ENCODE measurements at places on chromosomes 4 and X.

GRCh38 chr4:53937918-53938317 is 126.5 kb downstream of the CHIC2 start:
- no peak for DNase-seq

DNA sequence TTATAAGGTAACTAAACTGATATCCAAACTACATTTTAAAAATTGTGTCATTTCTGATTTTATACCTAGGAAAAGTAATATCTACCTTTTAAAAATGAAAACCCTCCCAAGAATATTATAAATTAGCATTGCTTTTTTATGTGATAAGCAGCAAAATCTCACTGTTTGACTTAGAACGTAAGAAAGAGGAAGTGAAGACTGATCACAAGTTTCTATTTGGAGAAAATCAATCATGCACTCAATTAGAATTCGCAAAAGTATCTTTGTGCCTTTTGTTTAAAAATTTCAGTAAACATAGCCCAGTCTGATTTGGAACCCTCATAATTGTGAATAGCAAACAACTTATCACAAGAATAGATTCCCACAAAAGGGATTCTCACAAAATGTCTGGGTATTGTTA is 142.7 kb downstream of the TENM3 start:
- DNase-seq: no peak

GRCh38 chrX:104566681-104567501 is 892 bp downstream of the IL1RAPL2 start:
- no peak for DNase-seq

DNA sequence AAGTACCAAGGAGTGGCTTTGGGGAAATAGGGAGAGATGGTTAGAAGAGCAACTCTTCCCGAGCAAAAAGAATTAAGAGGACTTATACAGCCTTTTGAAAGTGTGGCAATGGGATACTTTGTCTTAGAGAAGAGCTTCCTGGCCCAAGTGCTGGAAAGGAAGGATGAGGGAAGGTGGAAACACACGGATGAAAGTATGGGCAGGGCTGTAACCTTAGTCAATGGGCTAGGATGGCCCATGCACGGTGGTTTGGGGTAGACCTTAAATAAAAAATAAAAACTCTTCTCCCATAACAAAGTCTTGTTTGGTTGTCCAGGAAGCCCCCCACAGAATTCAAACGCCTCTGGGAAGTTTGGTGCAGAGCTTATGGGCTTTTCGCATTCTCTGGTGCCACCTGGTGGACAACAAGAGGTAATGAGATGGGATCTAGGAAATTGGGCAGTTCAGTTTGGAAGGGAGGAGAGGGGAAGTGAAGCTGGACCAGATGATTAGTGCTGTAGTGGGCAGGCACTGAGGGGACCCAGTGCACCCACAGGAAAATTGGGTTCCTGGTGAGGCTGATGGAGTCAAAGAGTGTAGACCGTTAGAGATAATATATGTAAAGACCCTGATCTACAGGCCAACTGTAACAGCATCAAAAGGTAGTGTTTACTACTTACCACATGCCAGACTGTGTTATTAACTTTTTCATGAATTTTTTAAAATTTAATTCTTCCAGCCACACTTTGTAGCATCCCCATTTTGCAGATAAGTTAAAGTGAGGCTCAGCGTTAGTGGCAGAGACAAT is 13.8 kb upstream of the ENOX2 start:
- DNase-seq: no peak

DNA sequence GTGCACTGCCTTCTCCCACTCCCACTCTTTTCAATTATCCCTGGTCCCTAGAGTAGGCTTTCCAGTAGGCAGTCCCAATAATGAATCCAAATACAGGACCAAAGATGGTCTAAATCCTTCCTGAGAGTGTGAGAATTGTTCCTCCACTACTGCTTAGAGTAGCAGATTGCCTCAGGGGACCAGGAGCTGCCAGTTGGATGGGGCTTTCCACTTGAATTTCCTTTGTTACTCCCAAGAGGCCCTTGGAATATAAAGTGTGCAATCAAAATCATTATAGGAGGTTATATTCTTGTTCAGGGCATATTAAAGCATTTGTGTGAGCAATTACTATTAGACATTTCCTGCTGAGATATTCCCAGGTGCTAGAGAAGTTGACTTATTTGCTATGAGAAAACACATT is 156.6 kb upstream of the TLL1 start:
- DNase-seq: no peak

DNA sequence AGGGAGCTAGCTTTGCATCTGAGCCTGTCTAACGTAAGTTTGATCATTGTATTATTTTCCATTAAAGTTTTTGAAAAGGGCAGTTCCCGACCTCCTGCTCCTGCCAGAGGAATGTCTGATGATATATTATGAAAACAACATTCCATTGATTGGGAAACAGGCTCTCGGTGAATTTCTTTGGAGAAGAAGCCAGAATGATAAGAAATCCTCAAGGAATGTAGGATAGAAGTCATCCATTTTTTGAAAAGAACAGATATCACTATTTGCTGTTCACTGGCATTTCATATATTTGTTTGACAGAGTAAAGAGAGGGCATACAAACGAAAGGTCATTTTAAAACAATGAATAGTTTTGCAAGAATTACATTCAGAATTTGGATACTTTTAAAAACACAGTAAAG is 781.0 kb upstream of the HTR2C start:
- no peak for DNase-seq

GRCh38 chrX:21691512-21692018 is 33.4 kb upstream of the KLHL34 start:
- DNase-seq: no peak

- no peak for DNase-seq
These were observed 47.7 kb upstream of the MGST2 start for GRCh38 chr4:139617702-139618490.

DNA sequence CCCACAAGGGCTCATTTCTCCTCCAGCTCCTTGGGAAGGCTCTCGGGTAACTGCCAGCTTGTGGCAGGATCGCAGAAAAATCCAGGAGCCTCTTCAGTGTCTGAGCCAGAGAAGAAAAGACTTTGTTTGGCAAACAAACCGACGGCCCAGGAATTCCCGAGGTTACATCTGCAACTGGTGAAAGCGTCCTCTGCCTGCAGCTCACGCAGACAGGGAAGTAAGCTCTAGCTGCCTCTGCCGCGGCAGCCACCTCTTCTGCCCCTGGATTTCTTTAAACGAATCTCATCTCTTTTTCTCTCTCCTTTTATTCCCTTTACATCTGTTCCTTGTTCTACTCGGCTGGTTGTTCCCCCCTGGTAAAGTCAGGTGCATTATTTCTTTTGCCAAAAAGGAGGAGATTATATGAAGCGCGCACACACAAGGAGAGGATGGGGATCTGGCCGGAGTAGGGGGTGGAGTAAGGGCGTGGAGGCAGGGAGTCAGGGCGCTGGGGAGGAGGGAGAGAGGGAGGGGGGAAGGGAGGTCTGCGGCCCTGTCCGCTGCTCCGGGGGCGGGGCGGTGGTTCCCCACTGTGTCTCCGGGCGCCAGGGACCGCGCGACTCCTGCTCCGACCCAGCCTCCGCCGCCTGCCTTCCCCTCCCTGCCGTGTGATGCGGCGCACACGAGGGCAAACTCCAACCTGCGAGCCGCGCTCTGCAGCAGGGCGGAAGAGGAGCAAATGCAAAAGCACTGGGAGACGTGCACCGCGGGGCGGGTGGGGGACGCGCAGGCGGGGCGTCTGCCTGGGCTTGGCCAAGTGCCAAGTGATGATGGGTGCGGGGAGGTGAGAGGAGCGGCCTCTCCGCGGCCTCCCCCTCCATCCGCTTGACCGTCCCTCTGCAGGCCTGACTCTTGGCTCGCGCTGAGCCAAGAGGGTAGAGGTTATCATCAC is at the start of gene DCHS2:
TSS of gene DCHS2 (minus strand) at position 459 of the 931 bp plus-strand sequence. CDS start at position 15, 444 bp downstream.
- no peak for DNase-seq

DNA sequence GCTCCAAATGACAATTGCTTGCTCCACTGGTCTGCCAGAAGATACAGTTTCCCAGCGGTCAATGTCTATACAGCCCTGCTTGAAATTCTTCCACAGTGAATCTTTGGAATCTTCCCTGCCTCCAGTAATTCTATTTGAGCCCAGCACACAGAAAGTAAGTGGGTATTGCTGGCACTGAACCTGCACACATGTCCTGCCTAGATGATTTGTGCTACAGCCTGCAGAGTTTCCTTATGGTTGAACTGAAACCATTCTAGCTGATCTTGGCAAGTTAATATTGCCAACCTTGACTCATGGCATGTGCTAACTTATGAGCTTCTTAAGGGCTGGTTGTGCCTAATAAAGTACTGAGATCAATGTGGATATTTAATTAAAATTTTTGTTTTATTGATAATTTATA is 553.8 kb upstream of the GNPDA2 start:
- DNase-seq: no peak

DNA sequence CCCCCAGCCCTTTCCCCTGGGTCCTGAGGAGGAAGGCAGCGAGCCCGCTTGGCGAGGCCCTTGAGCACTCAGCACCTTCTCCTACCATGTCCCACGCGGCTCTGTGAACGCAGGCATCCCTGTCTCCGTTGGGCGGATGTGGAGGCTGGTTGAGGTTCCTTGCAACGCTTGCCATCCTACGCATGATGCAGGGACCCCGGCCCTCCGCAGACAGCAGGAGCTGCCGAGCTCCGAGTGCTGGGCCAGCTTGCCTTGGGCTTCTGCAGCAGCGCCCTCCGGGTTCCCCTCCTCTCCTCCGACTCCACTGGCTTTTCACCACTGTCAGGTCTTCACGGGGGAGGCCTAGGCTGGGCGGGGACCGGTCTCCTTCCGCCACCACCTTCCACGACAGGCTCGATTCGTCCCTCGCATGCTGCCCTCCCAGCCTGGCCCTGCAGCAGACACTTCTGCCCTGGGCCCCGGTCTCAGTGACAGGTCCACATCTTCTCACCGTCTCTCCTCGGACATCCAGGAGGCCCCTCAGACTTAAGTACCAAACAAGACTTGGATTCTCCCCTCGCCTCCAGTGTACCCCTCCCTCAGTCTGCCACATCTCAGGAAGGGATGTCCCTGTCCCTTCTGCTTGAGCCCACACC is 67.6 kb upstream of the HGFAC start:
- DNase-seq: no peak

DNA sequence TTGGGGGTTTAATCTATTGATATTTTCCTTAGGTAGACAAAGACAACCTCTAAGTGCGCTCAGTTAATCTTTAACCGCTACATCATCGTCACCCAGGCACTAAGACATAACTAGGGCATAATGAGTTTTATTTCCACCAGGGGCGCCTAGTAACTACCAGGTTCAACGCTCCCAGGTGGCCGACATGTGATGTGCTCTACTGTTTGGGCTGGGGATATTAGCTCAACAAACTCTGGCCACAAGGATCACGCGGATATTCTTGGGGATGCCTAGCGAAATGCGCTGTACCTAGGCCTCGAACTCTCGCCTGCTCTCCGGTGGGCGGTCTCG is 915 bp upstream of the RAB33B start:
- peak; percentile 49 for DNase-seq

DNA sequence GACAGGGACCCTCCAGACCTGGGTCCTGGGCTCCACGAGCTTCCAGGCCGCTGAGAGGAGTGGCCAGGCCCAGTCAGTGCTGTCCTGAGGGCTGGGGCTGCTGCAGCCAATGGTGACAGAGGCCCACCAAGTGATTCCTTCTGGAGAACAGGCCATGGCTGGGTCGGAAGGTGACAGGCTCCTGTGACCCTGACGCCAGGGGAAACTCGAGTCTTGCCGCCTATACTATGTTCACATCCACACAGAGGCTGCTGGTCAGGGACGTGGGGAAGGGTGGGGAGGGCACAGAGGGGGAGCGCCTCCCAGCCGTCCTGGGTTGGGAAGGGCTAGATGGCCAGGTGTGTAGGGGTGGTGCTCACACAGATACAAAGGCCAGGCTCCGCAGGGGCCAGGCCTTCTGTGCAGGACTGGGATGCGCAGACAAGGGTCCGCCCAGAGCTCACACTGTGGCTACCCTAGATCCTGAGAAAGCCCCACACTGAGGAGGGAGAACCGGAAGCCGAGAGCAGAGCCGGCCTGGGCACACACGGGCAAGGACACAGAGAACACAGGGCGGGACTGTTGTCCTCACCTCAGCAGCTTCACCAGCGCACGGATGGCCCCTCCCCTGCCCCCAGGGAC is 81.4 kb downstream of the HTRA3 start:
- no peak for DNase-seq

GRCh38 chrX:137926090-137926489 is 360.2 kb downstream of the ZIC3 start:
- DNase-seq: no peak

- no peak for DNase-seq
These were observed 107.2 kb downstream of the TAB3 start for GRCh38 chrX:30781711-30782444.

DNA sequence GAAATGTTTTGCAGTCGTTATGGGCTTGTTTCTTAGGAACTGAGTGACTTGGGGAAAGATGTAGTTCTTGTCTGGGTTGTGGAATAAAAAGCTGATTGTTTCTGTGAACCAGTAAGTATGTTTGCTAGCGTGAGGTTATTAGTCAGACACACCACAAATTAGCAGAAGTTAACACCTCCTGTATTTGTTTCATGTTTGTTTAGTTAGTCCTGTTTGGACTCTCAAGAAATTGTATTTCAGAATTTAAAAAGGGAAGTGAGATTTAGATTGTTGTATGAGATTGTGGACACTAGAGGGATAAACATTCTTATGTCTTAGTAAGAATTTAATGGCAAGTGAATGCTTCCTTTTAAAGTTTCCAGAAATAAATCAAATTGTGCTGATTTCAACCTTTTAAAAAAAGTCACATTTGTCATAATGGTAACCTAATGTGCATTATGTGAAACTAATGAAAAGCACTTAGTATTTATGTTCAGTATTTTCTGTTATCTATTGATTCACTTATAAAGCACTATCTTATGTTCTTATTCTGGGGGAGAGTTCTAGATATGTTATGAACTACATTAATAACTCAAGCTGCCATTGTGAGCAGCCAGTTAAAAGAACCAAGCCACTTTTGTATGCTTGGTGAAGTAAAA is 25.6 kb downstream of the ATP10D start:
- peak; percentile 22 for DNase-seq

DNA sequence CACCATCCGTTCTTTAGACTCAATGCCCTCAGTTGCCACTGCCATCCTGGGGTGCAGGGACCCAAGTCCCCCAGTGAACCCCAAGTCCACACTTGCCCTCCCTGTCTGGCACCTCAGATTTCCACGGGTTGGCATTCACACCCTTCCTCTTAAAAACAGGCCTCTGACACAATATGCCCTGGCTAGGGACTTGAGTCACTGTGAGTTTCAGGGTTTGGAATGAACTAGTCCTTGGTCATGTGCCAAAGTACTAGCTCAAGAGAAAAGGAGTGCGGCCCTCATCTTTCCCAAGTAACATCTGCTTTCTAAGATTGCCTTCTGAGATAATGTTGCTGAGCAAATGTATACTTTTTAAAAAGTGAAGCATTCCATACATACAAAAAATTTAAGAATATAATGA is 134.0 kb downstream of the MID1 start:
- no peak for DNase-seq

DNA sequence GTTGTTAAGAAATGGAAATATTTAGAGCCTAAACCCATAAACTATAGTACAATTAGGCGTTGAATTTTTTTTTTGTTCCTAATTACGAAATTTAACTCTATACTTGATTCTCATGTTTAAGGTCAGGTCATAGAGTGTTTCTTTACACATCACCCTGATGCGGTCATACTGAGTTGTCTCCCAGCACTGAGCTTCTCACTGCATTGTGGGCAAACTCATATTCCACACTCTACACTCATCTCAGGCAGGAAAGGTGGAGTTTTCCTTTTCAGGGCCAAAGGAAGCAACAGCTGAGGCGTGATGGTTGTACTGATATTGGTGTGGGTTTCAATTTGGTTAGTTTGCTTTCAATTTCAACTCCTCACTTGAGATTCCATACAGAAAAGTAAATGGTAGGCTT is 75.4 kb downstream of the FAT4 start:
- no peak for DNase-seq
